ENCODE measurements at places on chromosomes 2 and 18.

- DNase-seq: peak; percentile 47
Measured at GRCh38 chr2:74250189-74250631, 51.8 kb downstream of the MTHFD2 start.

DNA sequence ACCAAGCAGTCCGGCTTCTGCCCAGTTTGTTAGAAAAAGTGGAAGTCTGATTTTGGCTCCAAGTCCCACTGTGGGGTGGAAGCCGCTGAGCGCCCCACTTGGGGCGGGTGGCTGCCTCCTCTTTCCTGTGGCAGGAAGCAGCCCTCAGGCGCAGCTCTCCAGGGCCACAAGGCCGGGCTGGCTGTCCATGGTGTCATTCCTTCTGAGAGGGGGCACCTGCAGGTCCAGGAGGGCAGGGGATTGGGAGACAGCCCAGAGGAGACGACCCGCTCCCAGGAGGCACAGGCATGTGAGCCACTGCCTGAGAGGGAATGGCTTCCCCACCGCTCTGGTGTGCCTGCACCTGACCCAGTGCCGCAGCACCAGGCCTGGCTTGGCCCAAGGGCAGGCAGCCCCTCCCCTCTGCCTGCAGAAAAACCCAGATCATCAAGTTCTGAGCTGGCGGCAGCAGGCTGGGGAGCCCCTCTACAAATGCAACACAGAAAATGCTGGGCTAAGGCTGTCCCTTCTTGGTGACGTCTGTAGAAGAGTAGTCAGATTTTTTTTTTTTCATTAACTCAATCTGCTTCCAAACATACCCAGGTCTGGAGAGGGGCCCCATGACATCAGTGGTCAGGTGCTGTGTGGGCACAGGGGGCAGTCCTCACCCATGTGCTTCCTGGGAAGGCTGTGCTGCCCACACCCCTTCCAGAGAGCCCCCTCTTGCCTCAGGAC, 38.4 kb downstream of the HS6ST1 start:
- DNase-seq: no peak

DNA sequence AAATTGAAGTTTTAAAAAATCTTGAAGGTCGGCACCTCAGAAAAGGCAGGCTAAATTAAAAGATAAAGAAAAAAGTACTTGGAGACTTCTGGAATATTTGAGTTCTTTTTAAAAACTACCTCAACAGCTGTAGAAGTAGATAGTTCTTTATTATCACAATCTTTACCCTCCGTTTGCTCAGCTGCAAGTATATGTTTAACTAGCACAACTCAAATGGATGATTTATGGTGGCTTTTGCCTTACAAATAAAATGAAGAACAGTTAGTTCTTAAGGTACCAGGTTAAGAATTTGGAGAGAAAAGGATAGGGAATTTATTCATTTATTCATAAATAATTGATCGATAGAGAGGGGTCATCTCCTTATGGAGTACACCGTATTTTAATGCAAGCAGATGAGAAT, 237.6 kb upstream of the FOSL2 start:
- DNase-seq: no peak

GRCh38 chr2:36329251-36329650, 26.3 kb upstream of the CRIM1 start:
- no peak for DNase-seq

DNA sequence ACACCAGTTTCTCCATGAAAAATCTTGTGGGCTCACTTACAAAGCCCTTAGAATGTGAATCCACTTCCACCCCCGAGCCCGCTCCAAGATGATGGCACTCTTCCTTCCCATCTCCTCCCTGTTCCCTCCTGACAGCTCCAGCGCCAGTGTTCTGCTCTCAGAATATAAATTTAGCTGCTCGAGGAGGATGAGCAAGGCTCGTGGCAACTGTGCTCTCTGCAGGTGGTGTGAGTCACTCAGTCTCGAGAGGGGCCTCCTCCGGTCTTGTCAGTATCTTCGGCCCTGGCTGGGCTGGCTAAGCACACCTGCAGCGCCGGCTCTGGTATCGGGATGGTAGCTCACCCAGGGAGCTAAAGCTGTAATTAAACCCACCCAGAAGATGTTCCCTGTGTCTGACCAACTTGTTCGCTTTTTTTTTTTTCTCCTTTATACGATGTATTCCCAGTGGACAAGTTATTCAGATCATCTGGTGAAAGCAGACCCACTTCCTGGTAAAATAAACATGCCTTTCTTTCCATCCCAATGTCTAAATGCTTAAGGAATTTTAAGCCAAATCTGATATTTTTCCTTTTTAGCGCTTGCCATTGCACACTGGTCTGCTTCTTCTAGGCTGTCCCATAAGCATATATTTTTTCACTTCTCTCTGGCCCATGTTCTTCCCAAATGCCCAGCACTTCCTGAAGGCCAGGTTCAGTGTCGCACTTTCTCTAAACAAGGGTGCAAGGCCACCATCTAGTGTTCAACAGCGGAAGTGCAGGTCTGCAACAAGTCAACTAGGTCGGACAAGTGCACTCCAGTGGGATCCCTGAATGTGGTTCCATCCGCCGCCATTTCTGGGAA, 31.4 kb upstream of the YPEL5 start:
- peak; percentile 44 for DNase-seq

GRCh38 chr2:239864247-239865058, 160.7 kb downstream of the NDUFA10 start:
- DNase-seq: no peak

DNA sequence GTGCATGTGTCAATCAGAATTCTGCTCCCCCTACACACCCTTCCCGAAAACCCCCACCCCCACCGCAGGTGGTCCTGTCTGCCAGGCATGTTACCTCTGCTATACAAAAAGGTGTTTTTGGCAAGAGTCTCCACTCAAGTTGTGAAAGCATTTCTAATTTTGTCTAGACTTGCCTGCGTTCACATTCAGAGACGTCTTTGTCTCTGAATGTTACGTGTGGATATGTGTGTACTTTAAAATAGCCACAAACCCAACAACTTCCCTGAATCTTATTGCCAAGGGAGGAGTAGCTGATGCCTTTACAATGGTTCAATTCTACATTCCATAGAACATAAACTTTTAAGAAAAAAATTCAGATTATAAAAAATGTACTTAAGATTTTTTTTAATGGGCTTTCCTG, 66.6 kb downstream of the ITGA4 start:
- peak; percentile 80 for DNase-seq

- no peak for DNase-seq
Measured at GRCh38 chr2:149507974-149508373, 79.6 kb downstream of the MMADHC start.

GRCh38 chr18:48022531-48023329, 92.3 kb upstream of the SMAD2 start:
- DNase-seq: peak; percentile 79

DNA sequence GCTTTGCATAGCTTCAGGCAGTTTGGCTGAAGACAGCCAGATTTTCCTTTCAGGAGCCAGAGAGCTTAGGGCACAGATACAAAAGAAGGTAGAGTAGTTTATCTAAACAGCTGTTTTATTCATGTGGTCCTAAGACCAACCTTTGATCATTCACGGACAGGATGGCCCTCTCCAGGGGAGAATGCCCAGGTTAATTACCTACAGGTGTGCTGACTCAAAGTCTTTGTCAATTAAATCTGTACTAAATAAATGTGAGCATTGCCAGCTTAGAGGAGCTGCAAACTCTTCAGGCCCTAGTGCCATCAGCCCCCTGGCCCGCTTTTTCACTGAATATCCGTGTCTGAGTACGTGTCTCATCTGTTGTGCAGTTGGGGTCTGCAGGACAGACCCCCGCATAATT, 554.7 kb downstream of the NUP35 start:
- DNase-seq: no peak

DNA sequence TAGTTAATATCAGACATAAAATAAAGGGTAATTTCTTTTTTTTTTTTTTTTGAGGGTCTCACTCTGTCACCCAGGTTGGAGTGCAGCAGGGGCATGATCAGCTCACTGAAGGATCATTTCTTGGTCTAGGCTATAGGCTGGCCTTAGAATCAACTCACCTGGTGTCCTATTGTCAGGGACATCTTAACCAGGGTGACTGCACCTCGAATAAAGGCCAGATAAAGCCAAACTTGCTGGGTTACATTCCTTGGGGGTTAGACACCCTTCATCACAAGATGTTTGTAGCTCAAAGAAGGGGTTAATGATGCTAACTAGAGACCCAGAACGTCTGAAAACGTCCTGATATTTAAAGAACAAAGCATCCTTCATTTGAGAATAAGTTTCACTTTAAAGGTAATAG, 17.9 kb downstream of the SPATA3 start:
- DNase-seq: no peak

DNA sequence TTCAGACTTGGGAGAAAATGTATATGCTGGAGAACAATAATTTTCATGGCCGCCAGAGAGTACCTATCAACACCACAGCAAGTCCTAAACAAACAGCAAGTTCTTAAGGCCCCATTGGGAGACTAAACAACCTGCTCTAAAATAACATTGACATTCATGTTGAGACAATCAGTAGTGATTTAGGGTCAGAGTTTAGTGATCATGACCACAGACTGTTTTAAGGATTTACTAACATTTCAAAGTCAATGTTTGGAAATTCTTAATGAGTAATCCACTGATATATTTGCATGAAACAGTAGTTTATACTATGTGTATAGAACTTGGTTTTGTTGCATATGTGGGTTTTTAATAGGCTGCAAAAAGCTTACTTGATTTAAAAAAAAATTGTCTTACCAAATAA, 34.7 kb downstream of the RASGRP3 start:
- DNase-seq: no peak

GRCh38 chr2:134240061-134240460, 13.8 kb upstream of the MGAT5 start:
- DNase-seq: no peak

GRCh38 chr18:3075491-3075890, 62.5 kb upstream of the LPIN2 start:
- DNase-seq: no peak

GRCh38 chr2:108923019-108923700, 65.9 kb downstream of the EDAR start:
- DNase-seq: peak; percentile 17

- no peak for DNase-seq
Measured at GRCh38 chr2:180597179-180597578, 383.2 kb upstream of the UBE2E3 start.

DNA sequence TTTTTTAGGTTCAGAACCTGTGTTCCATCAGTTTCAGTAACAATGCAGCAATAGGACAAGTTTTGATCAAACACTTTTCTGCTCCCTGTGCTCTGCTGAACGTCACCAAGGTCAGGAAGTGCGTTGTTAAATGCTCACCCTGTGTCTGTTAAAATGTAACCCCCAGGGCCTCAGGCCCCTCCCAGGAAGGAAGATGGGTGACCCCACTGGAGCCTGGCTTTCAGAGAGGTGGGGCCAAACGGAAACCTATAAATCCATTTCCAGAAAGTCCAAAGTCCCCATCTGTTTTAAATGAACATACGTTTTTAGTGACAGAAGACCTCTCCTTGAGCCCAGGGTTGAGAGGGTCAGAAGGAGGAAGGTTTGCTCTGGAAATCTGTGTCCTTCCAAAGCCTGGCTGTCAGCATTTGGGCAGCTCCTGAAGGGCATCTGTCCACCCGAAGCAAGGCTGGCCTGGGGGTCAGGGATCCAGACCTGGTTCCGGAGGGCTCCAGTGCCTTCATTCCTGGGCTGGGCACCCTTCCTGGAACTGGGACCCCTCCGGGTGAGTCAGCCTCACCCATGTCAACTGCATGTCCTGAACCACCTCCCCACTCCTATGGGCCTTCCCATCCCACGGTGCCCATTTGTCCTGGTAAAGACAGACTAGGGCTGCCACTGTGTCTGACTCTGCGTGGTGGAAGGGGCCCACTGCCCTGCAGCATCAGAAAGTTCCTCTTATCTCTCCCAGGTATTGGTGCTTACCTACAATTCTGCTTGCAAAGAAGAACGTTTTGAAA, 117.4 kb upstream of the COPS8 start:
- no peak for DNase-seq

Data from NCI-H1105 treated with DMSO at 0.1 percent for 48 hours (cell line).